ENCODE measurements at places on chromosomes 5 and 9. TPM values are rescaled to one million over a fixed set of nuclear protein-coding genes. Genes with fewer than 3 reads are reported as not detected.

Gene TMEM161B
- 23.6 TPM for total RNA-seq

Gene TNFSF8
- 72.6 TPM for total RNA-seq

- no peaks in the 10 kb centered on the region for H3K36me3 ChIP-seq
- H3K4me1 ChIP-seq, result no peaks in the 10 kb centered on the region
These were observed 64.6 kb downstream of the ABLIM3 start for GRCh38 chr5:149205625-149206523.

GRCh38 chr9:129612123-129612522, 8.8 kb downstream of the C9orf50 start:
- H3K4me3 ChIP-seq, result no peak overlapping the region
- no peaks in the 10 kb centered on the region for H3K36me3 ChIP-seq
- peaks cover 29% of the 10 kb centered on the region for H3K4me1 ChIP-seq
- DNase-seq, result no peak
- H3K27me3 ChIP-seq, result no peaks in the 10 kb centered on the region

- H3K4me1 ChIP-seq, result no peaks in the 10 kb centered on the region
- no peak overlapping the region for H3K4me3 ChIP-seq
- no peaks in the 10 kb centered on the region for H3K27me3 ChIP-seq
- DNase-seq, result no peak
These were observed 305.5 kb downstream of the ZSWIM6 start for GRCh38 chr5:61637566-61637965.

DNA sequence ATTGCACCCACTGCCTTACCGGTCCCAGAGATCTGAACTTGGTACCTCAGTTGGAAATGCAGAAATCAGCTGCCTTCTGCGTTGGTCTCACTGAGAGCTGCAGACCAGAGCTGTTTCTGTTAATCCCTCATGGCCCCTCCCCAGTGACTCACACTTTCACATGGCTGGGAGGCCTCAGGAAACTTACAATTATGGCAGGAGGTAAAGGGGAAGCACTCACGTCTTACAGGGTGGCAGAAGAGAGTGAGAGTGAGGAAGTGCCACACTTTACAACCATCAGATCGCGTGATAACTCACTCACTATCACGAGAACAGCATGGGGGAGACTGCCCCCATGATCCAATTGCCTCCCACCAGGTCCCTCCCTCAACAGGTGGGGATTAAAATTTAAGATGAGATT, 648.5 kb downstream of the MTRR start:
- H3K4me1 ChIP-seq, result no peaks in the 10 kb centered on the region
- H3K27ac ChIP-seq, result no peak overlapping the region
- H3K36me3 ChIP-seq, result no peaks in the 10 kb centered on the region
- no peaks in the 10 kb centered on the region for H3K27me3 ChIP-seq
- DNase-seq, result no peak
- no peak overlapping the region for H3K4me3 ChIP-seq

DNA sequence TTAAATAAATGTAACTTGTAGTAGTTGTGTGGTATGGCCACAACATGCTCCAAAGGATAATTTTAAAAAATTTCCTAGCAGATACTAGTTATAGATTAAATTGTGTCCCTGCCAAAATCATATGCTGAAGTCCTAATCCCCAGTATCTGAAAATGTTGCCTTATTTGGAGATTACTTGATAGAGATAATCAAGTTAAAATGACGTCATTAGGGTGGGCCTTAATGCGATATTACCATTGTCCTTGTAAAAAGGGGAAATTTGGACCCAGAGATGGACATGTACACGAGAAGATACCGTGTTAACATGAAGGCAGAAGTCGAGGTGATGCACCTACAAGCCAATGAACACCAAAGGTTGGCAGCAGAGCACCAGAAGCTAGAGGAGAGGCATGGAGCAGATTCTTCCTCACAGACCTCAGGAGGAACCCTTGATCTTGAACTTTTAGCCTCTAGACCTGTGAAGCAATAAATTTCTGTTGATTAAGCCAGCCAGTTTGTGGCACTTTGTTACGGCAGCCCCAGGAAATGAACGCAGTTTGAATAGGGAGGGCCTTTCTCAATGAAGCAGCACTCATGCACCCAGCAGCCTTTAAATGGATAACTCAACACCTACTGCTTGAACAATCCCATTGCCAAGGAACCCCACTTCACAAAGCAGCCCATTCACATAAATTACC, 148.9 kb downstream of the ARHGAP26 start:
- peaks cover 2% of the 10 kb centered on the region for H3K4me1 ChIP-seq
- no peak overlapping the region for H3K4me3 ChIP-seq
- no peak for DNase-seq
- no peaks in the 10 kb centered on the region for H3K27me3 ChIP-seq

DNA sequence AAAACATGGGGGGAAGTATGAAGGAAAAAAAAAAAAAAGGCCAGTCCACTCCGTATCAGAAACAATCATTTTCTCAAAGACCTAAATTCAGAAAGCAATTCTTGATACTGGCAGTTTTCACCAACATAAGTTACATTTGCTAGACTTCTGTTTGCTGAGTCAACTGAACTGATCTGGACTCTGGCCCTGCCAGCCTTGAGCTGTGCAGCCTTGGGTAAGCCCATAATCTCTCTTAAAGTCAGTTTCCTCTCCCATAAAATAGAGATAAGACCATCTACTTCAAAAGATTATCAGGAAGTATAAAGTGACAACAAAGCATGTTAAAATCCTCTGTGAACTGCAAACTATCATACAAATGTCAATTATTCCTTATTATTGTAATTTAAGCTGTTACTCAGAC, 106.8 kb downstream of the MAPKAP1 start:
- H3K4me1 ChIP-seq, result no peaks in the 10 kb centered on the region
- no peaks in the 10 kb centered on the region for H3K36me3 ChIP-seq
- H3K27ac ChIP-seq, result no peak overlapping the region

- H3K4me3 ChIP-seq, result no peak overlapping the region
- H3K4me1 ChIP-seq, result no peaks in the 10 kb centered on the region
- no peak overlapping the region for H3K27ac ChIP-seq
- peaks cover 13% of the 10 kb centered on the region for H3K36me3 ChIP-seq
These were observed 34.6 kb downstream of the FXN start for GRCh38 chr9:69070201-69070600.

Data from CD8-positive, alpha-beta memory T cell (primary cell).